ENCODE measurements at places on chromosomes 16 and 17. TPM values are rescaled to one million over a fixed set of nuclear protein-coding genes. Genes with fewer than 3 reads are reported as not detected.

DNA sequence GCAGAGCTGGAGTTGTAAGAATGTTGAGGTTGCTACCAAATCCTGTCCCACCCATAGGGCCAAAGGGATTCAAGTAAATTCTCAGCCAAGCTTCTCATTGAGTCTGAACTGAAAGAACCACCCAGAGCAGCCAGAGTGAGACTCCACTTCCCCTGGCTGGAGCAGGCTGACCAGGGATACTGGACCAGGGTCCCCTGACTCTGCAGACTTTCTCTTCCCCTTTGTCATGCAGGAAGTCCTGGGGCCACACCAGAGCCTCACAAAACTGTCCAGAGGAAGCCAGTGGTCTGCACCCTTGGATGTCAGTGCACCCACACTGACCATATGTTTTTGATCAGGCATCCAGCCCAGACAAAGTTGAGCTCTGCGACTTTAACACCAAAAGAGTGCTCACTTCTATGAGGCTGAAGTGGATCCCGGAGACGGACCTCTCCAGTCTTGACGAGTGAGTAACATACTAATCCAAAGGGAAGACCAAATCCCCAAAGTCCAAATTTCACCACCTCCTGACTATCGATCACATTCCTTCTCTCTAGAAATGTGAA is 4.1 kb downstream of the NXN start:
- DNase-seq, result no peak

Gene OR4D1
- total RNA-seq, result not detected

Gene IRF8
- total RNA-seq, result 41.6 TPM

- DNase-seq, result no peak
These were observed 4.7 kb downstream of the TIMP2 start for GRCh38 chr17:78920528-78920927.

DNA sequence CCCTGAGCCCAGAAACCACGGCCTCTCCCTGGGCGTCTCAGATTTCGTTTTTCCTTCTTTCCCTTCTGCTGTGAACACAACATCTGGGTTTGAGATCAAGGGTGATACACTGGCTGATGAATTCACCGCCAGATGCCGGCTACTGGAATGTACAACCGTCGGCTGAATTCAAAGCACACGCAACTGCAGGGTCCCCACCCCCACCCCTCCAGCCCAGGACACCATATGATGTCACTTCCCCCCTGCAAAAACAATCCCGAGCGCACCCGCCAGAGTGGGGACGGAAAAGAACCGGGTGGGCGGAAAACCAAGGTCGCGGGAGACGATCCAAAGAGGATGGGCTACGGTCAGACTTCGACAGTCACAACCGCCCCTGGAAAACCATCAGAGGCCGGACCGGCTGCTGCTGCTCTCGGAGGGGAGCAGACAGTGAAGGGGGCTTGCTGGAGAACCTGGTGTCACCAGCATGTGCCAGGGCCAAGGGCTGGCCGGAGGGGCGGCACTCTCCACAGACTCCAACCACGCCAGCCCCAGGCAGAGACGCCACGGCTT is 23.3 kb downstream of the CEP295NL start:
- DNase-seq, result no peak

DNA sequence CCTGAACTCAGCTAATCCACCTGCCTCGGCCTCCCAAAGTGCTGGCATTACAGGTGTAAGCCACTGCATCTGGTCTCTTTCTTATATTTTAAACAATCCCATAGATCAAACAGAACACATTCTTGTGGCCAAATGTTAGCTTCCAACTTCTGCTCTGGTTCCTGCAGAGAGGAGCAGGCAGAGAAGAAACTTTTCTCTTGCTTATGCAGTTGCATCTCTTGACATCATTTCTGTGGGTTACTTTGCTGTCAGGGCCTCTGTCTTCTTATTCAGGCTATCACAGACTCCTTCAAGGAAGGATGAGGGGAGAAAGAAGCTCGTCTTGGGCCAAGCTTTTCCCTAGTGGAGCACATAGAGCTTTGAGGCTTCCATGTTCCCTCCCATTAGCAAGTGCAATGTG is 7.8 kb downstream of the HSD17B2 start:
- DNase-seq, result no peak

Gene ITGAL
- 9.6 TPM for total RNA-seq

DNA sequence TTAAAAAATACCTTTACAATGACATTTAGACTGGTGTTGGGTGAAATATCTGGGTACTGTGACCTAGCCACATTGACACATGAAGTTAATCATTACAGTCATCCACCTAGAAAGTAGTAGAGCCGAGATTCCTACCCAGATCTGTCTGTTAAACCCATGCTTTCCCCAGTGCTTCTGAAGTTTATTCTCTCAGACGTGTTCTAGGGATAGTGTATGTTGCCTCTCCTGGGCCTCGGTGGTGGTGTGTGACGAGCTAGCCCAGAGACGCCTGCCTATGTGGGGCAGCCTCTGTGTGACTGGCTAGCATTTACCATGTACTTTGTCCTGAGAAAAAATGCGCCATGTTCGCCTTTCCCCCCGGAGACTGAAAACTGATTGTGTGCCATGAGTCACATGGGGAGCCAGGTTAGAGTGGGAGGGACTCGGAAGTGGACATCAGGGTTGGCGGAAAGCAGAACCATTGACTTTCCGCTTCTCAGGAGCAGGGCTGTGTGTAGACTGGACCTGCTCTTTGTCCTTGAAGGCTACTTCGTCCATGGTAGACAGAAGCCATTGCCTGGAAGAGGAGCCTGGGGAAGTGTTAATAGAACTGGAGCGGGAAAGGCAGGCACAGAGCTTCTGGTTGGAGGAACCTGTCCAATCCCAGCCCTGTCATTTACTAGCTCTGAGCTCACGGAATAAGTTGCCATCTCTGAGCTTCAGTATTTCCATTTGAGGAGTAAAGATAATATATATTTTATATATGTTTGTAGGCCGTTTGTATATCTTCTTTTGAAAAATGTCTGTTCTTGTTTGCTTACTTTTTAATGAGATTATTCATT is 235.5 kb downstream of the SNX29 start:
- no peak for DNase-seq

DNA sequence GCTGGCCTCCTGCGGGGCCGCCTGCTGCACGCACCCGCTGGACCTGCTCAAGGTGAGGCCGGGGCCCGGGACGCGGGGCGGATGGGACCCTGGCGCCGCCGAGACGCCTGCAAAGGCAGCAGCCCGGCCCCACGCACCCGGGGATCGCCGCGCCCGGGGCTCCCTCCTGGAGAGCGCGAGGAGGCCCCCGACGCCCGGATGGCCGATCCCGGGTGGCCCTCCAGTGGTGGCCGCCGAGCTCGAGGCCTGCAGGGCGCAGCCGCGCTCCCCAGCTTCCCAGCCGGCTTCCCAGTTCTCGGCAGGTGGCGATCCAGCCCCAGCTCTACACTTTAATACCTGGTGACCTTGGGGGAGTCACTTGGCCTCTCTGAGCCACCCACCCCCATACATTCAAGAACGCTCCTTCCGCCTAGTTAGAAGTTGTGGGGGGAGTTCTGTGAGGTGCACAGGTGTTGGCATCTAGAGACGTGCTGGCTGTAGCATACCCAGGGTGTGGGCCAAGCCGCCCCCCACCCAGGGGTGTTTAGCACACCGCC is 452 bp downstream of the SLC25A10 start:
- DNase-seq, result no peak

GRCh38 chr16:79089735-79090284 is 510.7 kb downstream of the MAF start:
- no peak for DNase-seq

DNA sequence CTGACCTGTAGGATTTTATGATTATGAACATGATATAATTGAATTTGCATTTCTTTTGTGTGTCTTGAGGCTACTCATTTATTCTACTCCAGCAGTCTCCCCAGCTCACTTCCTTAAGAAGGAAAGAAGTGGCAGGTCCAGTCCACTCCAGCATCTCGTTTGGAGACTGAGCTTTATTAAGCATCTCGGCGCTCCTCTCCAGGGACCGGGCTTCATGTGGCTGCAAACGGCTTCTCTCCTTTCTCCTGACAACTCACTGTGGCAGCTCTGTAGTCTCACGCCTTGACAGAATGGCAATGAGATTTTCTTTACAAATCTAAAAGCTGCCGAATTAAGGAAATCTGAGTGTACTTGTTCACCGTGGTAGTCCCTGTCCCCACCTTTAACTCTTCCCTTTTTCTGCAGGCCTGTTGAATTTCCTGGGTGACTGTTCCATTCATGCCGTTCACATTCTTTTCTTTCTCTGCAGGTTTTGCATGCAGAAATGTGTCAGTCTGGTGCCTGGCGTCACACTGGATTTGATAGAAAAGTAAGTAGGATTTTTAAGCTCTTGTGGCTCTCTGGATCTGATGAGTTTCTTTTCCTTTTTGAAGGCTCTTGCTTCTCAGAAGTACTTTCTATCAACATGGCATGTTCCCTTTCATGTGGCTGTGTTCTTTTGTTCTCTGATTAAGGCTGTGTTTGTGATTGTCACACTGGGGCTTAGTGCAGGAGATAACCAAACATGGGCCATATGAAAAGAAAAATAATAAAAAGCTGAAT is 200.5 kb upstream of the CHMP6 start:
- DNase-seq, result no peak

Gene CACNG3
- total RNA-seq, result not detected

Gene TBC1D3K
- not detected for total RNA-seq

GRCh38 chr16:81523387-81524115 is 78.9 kb downstream of the CMIP start:
- DNase-seq, result peak; percentile 62

- no peak for DNase-seq
These were observed 3.4 kb downstream of the PPP1R9B start for GRCh38 chr17:50146927-50147665.

- DNase-seq, result no peak
These were observed 268.1 kb upstream of the TBX2 start for GRCh38 chr17:61131585-61131984.

GRCh38 chr17:74096456-74096855 is 107.0 kb upstream of the RPL38 start:
- DNase-seq, result no peak

GRCh38 chr17:63805591-63805990 is 21.6 kb upstream of the PSMC5 start:
- DNase-seq, result no peak

DNA sequence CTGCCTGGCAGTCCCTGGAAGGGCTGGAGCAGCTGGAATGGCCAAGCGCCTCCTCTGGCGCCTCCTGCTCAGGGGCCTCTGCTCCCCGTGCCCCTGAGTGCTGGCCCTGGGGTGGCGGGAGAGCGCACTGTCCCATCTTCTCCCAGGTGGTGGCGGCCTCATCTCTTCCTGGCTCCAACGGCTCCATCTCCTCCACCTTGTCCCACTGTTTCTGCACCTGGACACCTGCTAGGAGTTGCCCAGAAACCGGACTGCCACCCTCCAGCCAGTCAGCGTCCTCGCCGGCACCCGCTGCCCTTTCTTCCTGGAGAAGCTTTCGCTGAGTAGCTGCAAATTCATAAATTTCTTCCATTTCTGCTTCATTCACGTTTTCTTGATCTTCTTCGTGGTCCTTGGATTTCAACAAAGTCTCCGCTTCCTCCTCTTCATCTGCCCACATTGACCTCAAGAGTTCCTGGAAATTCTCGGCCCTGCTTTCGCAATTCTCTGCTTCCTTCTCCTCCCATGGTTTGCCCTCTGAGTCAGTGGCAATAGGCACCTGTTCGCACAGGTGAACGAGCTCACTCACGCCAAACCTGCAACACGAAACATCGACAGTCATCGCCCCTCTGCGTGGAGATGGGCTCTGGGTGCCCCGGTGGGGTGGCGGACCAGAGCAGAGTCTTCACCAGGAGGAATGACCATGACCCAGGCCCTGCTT is 13.7 kb upstream of the NLRC3 start:
- no peak for DNase-seq

Gene NATD1
- 7.5 TPM for total RNA-seq

Gene PERCC1
- total RNA-seq, result not detected

GRCh38 chr16:51431517-51432241 is 280.6 kb upstream of the SALL1 start:
- no peak for DNase-seq

- DNase-seq, result no peak
These were observed 2.0 kb downstream of the ZNF319 start for GRCh38 chr16:57998486-57998885.

Gene HS3ST3B1
- 1.3 TPM for total RNA-seq

DNA sequence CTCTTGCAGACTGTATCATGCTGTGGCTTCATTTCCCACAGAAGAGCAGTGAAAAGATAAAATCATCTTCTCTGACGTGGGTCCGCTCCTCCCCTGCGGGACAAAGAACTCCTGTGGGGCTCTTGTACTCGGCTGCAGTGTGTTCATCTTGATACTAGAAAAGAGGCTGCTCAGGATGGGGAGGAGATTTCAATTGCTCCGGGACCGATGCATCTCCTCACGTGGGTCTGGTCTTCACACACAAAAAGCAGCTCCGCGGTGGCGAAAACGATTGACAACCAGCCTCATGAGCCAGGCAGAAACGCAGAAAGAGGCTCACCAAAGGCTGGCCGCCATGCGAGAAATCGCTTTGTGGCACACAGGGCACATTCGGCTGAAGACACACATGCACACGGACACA is 14.4 kb upstream of the KCNJ18 start:
- DNase-seq, result no peak

- no peak for DNase-seq
These were observed 108.5 kb upstream of the XYLT1 start for GRCh38 chr16:17578981-17579874.

Gene SRSF2
- 219 TPM for total RNA-seq

- no peak for DNase-seq
These were observed 881.3 kb downstream of the CDH11 start for GRCh38 chr16:64240586-64240985.

DNA sequence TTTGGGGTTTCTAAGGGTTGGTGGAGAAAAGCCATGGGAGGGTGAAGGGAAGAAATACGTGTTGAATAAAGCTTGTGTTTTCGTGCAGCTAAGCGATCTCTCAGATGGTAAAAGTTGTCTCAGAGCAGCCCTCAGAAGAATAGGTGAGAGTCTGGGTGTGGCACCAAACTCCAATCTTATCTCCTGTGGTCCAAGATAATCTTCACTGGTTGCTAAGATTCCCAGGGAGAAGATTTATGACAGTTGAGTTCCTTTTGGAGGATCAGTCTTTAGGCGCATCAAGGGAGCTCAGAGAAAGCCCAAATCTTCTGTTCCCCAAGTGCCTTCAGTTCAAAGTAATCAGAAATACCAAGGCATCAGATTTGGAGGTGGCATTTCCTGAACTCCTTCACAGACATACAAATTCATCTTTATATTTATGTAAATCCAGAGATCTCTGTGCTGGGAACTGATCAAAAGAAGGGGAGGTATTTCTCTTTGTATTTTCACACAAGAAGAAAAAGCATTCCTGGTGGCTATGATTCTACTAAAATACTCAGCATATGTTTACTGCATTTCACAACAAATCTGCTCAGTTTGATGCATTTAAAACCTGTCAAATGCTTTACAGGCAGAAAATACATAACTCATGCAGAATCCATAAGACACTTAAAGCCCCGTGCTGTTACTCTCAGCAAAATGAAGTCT is 102.9 kb downstream of the ABCC12 start:
- no peak for DNase-seq

DNA sequence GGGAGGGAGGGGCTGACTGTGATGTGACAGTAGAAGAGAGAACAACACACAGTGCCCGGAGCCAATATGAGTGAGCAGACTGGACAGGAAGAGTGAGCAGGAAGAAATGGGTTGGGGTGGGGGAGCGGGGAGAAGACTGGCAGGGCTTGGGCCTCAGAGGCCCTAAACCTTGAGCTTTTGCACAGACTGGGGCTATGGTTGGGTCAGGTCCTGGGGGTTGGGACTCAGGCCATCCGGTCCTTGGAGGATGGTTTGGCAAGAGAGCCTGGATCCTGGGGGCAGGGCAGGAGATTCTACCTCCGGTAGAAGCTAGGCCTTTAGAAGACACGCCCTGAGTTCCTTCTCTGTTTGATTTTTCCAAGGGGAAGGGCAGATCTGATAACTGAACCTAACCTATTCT is 1.1 kb downstream of the CAMTA2 start:
- DNase-seq, result no peak

Gene STH
- total RNA-seq, result not detected

GRCh38 chr17:42681976-42682721 is at the start of gene CNTNAP1:
TSS of gene CNTNAP1 (plus strand) at chr17:42682531. CDS start at chr17:42682830, 299 bp downstream.
- DNase-seq, result no peak

Measured in omental fat pad (tissue), 4 donors.